ENCODE measurements at places on chromosomes 16 and 17.

- no peak overlapping the region for H3K4me3 ChIP-seq
- no peaks in the 10 kb centered on the region for H3K27me3 ChIP-seq
- peak overlapping the region; percentile 39 for H3K27ac ChIP-seq
- peaks cover 81% of the 10 kb centered on the region for H3K36me3 ChIP-seq
- no peak for DNase-seq
- H3K4me1 ChIP-seq: peaks cover 21% of the 10 kb centered on the region
Measured at GRCh38 chr17:74767111-74767516, 9.0 kb downstream of the NAT9 start.

DNA sequence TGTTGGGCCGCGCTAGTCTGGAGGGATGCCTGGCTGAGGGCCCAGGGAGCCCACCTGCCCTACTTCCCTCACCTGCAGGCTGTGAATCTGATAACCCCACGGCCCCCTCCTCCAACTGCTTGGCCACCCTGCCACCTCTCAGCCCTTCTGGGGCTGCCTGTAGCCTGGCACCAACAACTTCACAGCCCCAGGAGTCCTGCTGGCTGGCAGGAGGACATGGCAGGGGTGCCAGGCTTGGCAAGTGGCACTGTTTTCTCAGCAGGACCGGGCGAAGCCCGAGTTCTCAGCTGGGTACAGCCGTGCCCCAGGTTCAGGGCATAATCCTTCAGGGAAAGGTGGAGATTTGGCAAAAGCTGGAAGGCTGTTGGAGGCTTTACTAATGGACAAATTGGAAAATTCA, 129.6 kb downstream of the CMIP start:
- no peaks in the 10 kb centered on the region for H3K27me3 ChIP-seq
- H3K27ac ChIP-seq: no peak overlapping the region
- H3K4me3 ChIP-seq: no peak overlapping the region
- H3K36me3 ChIP-seq: no peaks in the 10 kb centered on the region

GRCh38 chr17:49575679-49576087, at the start of gene NXPH3:
TSS of gene NXPH3 (plus strand) at chr17:49575871. CDS start at chr17:49576220, 349 bp downstream.
- H3K27me3 ChIP-seq: peaks cover 73% of the 10 kb centered on the region
- peak within 1 kb of the TSS; percentile 74 for H3K4me3 ChIP-seq
- DNase-seq: peak; percentile 83
- H3K4me1 ChIP-seq: peaks cover 12% of the 10 kb centered on the region

GRCh38 chr17:62641153-62641552, 13.7 kb downstream of the MRC2 start:
- H3K36me3 ChIP-seq: no peaks in the 10 kb centered on the region
- DNase-seq: no peak
- no peak overlapping the region for H3K27ac ChIP-seq
- H3K4me3 ChIP-seq: no peak overlapping the region
- peaks cover 25% of the 10 kb centered on the region for H3K27me3 ChIP-seq
- H3K4me1 ChIP-seq: peaks cover 8% of the 10 kb centered on the region

DNA sequence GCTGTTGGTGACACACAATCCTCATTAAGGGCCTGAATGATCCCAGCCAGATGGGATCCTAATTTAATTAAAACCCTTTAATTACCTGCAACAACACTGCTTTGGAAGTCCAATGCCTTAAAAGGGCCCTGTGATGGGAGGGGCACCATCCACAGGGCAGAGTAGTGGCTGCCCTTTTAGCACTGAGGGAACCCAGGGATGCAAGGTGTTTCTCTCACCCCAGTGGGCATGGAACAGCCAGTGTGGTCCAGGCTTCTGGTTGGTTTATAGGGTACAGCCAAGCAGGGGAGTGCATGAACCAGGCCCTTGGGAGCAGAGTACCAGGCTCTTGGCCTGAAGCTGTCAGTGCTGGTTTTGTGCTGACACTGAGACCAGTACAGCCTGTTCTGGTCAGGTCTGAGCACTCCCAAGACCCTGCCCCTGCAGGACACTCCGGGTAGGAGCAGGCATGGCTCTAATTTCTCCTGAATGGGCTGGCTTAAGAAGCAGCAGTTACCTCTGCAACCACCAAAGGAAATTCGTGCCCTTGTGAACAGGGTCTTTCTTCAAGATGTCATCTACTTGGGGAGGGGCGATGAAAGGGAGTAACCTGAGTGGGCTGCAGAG, 9.9 kb downstream of the NXPH3 start:
- H3K4me1 ChIP-seq: no peaks in the 10 kb centered on the region
- no peak for DNase-seq
- H3K27me3 ChIP-seq: no peaks in the 10 kb centered on the region
- H3K4me3 ChIP-seq: no peak overlapping the region

GRCh38 chr16:19846436-19846835, 38.2 kb downstream of the GPRC5B start:
- peaks cover 4% of the 10 kb centered on the region for H3K27me3 ChIP-seq
- no peak overlapping the region for H3K4me3 ChIP-seq
- DNase-seq: no peak
- no peaks in the 10 kb centered on the region for H3K36me3 ChIP-seq

- no peak overlapping the region for H3K27ac ChIP-seq
- peaks cover 12% of the 10 kb centered on the region for H3K4me1 ChIP-seq
- no peak for DNase-seq
- H3K4me3 ChIP-seq: no peak overlapping the region
Measured at GRCh38 chr16:19589771-19590302, 34.3 kb downstream of the VPS35L start.

- DNase-seq: no peak
- no peaks in the 10 kb centered on the region for H3K27me3 ChIP-seq
- H3K36me3 ChIP-seq: peaks cover 12% of the 10 kb centered on the region
- H3K4me3 ChIP-seq: no peak overlapping the region
Measured at GRCh38 chr16:30340621-30341020, 14.5 kb downstream of the CD2BP2 start.

GRCh38 chr16:65119435-65119834, 2.4 kb downstream of the CDH11 start:
- no peak for DNase-seq
- no peak overlapping the region for H3K4me3 ChIP-seq
- no peaks in the 10 kb centered on the region for H3K36me3 ChIP-seq

Measured in activated T-cell treated with anti-CD3 and anti-CD28 coated beads, Interleukin-2, amount 50 U/mL, for 24 hours (primary cell).